Fibroblast of gingiva (primary cell): ENCODE measurements at places on chromosomes 12 and 14.

- no peak for DNase-seq
These were observed 32.4 kb downstream of the PTPN21 start for GRCh38 chr14:88522393-88522792.

- no peak for DNase-seq
These were observed 168.2 kb downstream of the ACSS3 start for GRCh38 chr12:81245907-81246570.

- no peak for DNase-seq
These were observed 227.5 kb upstream of the RMST start for GRCh38 chr12:97235102-97235501.

- DNase-seq, result no peak
These were observed 214.7 kb upstream of the C14orf180 start for GRCh38 chr14:104364830-104365229.

DNA sequence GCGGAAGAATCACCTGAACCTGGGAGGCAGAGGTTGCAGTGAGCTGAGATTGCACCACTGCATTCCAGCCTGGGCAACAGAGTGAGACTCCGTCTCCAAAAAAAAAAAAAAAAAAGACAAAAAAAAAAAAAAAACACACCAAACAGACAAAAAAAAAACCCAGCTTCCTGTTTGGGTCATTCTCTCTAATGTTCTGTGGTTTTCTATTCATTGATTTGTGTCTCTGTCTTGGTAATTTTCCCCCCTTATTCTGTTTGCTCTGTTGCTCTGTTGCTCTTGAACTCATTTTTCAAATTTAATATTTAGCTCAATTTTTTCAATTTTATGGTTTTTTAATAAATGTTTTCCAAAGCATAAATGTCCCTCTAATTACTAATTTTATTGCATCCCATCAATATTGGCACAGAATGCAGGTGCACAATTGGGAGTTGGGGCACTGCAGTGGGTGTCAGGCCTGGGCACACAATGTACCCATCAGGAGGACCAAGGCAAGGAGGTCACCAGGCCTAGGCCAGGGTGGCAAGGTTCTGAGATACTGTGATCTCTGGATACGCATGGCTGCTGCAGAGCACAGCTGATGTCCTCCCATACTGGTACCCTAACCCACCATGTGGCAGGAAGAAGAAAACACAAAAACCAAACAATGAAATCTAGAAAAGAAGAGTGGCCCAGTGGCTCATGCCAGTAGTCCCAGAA is 8.0 kb upstream of the GNPTAB start:
- no peak for DNase-seq
